ENCODE measurements at places on chromosomes 6 and 20. TPM values are rescaled to one million over a fixed set of nuclear protein-coding genes. Genes with fewer than 3 reads are reported as not detected.

- no peak for DNase-seq
Observed at GRCh38 chr6:132359886-132360285, 41.4 kb downstream of the MOXD1 start.

- no peak for DNase-seq
Observed at GRCh38 chr6:165487950-165488349, 175.1 kb downstream of the PDE10A start.

DNA sequence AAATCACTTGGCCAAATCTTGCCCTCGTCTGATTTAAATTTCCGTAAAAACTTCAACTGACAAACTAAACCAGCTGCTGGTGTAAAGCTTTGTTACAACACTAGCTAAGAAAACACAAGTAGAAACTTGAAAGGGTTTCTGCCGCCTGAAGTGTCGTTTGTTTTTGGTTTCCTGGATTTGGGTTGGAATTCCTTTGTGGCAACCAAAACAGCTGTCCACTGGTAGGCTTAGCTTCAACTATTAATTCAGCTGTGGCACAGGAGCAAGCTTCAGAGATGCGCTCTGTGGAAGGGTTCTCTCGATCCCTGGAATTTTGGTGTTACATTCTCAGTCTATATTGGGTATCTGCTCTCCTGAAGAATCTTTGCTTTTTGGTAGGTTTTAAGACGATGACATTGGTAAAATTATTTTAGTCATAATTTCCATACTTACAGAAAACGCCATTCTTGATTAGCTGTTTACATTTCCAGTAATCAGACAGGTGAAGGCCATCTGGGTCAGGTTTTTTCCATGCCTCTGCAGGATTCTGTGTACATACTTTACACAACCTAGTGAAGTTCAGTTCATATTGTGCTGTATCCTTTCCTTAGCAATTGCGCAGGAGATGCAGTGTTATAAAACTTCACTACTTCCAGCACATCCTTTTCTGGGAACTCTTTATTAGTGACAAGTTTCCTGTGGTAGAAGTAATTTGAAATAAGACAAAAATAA lies 29.9 kb upstream of the SAMD3 start:
- no peak for DNase-seq

- no peak for DNase-seq
Observed at GRCh38 chr6:87277123-87277522, 45.3 kb upstream of the SMIM8 start.

The LST1 gene
- 9.1 TPM for total RNA-seq
